Iris pigment epithelial cell (primary cell): ENCODE measurements at places on chromosomes 16 and 17.

GRCh38 chr17:73639932-73640331 lies 4.3 kb downstream of the SDK2 start:
- no peak for DNase-seq

DNA sequence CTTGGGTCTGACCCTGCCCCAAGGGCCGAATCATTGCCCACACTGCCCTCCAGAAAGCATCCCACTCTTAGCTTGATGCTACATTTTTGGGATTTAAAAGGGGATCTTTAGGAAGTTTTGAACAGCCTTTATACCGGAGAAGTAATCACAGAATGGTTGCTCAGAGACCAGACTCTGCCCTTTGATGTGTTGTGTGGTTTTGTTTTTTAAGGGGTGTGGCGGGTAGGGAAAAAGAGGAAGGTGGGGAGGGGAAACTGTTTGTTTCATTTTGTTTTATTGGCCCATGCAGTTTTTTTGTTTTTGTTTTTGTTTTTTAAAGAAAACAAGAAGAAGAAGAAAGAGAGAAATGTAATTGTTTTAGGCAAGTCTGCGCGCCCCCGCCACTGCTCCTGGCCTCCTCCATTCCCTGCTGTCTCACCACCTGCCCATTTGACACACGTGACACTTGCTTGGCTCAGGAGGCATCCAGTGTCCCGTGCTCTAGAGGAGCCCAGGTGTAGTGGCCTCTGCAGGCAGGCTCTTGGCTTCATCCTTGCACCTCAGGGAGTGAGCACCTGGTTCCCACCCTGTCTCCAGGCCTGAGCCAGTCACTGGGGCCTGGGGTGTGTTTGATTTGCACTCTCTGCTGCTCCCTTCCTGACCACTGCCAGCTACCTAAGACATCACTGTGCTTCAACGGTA lies 35.7 kb downstream of the GNAO1 start:
- no peak for DNase-seq

DNA sequence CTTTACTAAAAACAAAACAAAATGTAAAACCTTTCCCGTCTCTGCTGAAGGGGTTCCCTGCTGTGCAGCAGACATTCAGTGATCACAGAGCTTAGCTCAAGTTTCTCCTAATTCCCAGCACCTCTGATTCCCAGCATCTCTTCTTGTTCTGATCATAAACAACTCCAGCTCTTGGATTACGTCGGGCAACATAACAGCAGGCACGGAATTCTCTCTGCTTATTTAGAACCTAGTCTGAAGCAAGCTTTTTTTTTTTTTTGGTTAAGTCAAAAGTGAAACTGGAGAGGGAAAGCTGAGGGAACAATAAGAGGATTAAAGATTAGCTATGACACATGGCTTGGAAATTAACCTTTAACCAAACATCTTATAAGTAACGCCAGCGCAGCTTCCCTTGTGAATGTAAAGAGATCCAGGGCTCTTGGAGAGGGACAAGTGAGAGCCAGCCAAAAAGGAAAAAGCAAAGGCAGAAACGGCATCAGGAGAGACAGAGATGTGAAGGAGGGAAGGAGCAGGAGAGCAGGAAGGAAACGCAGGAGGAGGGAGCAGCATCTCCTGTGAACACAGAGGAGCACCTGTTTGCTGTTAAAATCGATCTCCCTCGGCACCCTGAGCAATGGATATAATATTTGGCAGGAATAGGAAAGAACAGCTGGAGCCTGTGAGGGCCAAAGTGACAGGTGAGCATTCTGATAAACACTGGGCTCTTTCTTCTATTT lies at the start of gene BCO1:
BCO1 (plus strand) TSS at position 394 of the 716 bp plus-strand sequence; CDS start at position 614, 220 bp downstream.
- DNase-seq = peak; percentile 76

DNA sequence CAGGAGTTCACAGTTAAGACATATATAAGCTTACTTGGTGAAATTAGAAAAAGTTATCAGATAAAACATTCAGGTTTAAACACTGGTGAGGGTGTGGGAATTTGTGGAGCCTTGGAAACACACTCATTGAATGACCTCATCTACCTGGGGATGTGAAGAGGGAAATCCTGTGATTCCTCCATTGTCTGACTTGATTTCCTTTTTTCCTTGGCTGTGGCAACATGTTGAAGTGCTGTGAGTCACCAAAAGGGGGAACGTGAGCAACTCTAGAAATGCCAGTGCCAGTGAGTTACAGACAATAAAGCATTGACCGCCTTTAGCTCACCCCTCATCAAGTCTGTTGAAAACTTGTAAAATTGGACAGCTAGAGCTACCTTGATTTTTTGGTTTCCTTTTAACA lies 1.8 kb downstream of the HMOX2 start:
- DNase-seq = peak; percentile 67

DNA sequence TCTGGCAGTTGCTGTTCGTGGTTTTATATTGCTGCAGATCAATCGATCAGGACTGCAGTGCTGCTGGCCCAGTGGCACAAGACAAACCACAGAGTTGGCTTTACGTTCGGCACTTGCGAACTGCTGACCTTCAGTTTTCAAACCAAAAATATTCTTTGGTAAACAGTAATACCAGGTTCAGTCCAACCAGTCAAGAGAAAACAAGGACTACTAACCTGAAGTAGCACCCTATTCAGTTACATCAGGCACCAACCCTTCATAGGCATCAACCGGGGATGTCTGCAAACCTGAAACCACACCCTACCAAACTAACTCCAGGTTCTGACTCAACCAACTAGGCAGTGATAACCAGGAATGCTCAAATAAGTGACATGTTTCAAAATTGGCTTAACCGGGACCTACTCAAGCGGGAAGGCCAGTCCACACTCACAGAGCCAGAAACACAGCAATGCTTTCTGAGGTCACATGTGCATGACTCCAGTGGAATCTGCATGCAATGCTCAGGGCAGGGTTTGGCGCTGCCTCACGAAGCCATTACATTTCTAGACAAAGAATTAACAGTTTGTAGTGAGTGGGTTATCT lies 91.1 kb downstream of the SMG6 start:
- DNase-seq = peak; percentile 91

DNA sequence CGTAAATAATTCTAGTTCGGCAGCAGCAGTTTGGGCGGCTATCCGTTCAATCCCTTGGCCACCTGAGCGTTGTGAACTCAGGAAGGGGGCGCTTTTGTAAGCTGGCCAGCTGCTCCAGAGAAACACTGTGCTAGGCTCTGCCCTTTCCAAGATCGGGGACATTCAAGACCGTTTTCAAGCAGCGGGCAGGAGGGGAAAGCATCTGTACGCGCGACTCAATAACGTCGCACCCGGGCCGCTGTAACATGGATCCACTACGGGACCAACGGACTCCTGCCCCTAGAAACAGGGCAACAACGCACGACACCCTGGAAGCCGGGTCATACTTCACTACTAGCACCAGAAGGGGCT lies 463 bp downstream of the TOP2A start:
- DNase-seq = no peak

- DNase-seq = no peak
Observed at GRCh38 chr16:2278272-2278608, 10.3 kb upstream of the RNPS1 start.

DNA sequence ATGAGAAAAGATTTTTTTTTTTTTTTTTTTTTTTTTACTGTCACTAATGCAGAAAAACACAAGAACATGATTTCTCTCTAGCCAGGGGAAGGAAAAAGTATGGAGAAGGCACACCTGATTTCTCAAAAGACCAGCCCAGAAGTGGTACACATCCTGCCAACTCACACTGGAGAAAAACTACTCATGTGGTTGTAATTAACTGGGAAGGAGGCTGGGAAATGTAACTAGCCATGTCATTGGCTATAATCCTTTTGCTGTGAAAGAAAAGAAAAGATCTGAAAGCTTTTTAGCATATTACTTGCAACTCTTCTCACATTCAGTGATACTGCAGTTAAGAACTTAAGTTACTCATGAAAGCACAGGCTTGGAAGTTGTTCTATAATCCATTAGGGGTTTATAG lies 195.9 kb upstream of the PMFBP1 start:
- DNase-seq = no peak
